ENCODE measurements at places on chromosomes 7 and 10.

DNA sequence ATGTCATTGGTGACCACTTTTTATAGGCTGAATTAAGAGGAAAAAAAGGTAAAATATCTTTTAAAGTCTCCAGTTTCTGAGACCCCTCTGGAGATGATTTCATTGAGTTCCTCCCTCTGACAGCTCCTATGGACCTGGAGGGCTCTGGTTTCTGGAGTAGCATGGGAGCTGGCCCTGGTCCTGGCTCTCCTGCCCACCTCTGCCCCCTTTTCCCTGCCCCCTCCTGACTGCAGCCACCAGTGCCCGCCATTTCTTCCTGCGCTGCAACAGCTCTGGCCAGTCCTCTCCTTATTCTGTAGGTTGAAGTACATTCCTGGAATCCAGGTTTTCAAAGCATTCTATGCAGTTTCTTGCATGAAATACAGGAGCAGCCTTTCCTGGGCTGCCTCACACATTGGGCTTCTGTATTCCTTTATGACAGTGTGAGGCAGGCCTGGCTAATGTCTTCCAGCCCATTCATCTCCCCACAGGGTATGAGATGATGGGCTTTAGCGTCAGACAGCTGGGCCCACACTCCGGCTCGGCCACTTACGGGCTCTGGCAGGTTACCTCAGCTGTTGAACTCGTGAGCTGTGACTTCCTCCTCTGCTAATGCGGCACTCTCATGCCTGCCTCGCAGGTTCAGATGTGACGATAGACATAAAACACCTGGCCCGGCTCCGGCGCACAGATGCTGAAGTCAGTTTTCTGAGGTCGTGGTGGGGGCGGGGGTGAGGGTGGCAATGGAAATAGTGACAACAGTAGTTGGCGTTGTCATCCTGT lies 101.7 kb downstream of the MGMT start:
- DNase-seq: no peak

GRCh38 chr10:101043363-101043707 lies 12.3 kb downstream of the SFXN3 start:
- no peak for DNase-seq

DNA sequence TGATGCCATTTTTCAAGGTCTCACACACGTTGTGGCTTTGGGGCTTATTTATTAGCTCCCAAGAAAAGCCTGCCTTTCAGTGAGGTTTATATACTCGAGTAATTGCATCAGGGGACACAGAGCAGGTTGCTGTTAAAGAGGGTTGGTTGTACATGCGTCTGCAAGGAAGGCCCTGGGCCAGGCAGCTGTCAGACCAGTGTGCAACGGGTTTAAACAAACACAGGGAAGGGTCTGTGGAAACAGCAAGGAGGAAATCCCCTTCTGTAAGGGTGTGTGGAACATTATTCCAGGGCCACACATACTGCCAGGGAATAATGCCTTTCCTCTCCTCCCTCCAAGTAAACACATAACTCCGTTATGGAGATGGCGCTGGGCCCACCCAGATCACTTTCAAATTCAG lies 1.7 kb upstream of the CHST15 start:
- no peak for DNase-seq

- no peak for DNase-seq
These were observed 177.6 kb upstream of the MEOX2 start for GRCh38 chr7:15863951-15864625.

GRCh38 chr10:75845176-75845947 lies 413.9 kb downstream of the LRMDA start:
- no peak for DNase-seq

DNA sequence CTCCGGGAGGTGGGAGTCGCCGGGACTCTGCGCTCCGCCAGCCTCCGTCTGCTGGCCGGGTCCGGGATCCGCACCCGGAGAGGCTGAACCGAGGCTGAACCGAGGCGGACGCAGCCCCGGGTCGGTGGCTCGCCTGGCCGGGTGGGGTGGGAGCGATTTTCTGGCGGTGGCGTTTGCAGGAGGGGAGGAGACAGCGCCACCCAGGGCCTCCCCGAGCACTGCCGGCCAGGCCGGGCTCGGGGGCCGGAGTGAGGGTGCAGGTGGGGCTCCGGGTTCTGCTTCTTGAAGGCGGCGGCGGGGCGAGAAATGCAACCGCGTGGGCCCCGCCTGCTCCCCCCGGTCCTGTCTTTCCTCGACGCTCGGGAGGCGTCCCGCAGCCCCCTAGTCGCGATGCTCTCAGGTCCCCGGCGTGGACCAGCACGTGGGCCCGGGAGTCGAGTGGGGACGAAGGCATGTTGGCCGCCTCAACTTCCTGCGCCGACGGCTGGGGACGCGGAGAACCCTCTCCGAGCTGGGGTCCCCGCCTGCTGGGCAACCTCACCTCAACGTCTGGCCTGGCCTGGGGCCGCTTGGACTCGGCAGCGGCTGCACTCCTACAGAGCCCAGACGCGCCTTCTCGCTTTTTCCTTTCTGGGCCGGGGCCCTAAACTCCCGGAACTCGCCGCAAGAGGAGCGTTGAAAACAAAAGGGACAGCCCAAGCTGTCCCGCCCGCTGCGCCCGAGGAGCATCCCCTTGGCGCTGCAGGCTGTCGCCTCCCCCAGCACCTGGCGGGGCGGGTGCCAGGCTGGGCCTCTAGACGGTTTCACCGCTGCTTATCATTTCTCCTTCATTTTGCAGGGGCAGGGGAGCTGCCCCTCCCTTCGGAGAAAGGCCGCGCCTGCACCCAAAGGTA lies 25.2 kb upstream of the VAX1 start:
- no peak for DNase-seq

DNA sequence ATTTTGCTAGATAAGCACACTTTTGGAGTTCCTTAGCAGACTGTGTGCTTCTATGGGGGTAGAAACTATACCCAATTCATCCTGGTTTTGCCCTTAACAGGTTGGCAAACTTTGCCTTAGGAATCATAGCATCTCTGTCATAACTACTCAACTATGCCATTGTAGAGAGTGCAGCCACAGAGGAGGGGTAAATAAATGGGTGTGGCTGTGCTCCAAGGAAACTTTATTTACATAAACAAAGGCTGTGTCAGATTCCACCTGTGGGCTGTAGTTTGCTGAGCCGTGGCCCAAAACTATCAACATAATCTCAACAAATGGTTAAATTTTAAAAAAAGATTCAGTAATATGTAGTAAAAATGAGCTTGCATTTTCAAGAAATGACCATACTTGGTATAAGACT lies 51.6 kb upstream of the LAMB1 start:
- DNase-seq: no peak

DNA sequence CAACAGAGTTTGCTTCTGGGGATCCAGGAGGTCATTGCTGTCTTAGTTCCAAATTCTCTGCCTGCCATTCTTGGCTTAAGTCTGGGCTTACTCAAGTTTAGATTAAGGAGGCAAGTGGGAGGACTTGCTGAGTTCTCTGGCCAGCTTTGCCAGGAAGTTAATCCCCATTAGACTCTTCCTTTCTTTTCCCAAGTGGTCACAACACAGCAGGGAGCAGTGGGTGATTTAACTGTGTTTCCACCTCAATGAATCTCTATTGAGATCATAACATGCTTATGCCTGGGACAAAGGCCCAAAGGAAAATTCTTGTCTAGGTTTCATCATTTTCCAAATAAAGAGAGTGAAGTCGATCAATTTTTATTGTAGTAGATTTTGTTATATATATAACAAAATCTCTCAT lies 1159.6 kb downstream of the SORCS3 start:
- DNase-seq: no peak

- no peak for DNase-seq
These were observed 26.2 kb downstream of the ANTXRL start for GRCh38 chr10:46312953-46313352.

DNA sequence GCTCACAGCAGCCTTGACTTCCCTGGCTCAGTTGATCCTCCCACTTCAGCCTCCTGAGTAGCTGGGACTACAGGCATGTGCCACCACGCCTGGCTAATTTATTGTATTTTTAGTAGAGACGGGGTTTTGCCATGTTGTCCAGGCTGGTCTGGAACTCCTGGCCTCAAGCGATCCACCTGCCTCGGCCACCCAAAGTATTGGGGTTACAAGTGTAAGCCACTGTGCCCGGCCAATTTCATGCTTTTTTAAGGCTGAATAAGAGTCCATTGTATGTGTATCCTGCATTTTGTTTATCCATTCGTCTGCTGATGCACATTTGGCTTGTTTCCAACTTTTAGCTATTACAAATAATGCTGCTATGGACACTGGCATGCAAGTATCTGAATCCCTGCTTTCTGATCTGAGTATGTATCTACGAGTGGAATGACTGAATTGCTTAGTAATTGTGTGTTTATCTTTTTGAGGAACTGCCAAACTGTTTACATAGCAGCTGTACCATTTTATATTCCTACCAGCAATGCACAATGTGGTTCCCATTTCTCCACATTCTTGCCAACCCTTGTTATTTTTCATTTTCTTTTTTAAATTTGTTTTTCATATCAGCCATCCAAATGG lies 37.3 kb upstream of the TPST1 start:
- no peak for DNase-seq

DNA sequence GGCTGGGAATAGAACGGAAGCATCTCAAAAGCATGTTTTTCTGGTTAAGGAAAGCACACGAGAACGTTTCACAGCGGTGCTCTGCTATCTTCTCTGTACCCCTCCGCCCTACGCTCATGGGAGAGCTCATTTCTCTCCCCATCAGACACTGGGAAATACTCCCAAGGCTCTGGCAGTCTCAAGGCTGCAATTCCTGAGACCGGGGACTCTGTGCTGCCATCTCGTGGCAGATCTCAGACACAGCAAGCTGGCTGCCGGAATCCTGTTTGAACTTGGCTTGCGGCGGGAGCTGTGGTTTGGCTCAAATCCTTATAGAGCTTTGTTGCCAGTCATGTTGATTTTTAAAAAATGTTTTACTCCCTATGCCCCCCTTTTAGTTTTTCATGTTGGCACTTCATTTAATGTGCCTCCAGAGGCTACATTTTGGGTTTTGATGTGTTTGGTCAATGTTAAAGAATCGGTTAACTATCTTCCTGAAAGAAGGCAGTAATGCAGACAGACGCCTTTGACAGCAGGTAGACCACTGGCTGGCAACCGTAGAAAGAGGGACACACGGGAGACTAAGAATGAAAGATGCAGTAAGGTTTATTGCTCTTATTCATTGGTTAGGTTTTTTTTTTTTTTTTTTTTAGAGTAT lies 27.6 kb downstream of the BMPER start:
- peak; percentile 27 for DNase-seq

DNA sequence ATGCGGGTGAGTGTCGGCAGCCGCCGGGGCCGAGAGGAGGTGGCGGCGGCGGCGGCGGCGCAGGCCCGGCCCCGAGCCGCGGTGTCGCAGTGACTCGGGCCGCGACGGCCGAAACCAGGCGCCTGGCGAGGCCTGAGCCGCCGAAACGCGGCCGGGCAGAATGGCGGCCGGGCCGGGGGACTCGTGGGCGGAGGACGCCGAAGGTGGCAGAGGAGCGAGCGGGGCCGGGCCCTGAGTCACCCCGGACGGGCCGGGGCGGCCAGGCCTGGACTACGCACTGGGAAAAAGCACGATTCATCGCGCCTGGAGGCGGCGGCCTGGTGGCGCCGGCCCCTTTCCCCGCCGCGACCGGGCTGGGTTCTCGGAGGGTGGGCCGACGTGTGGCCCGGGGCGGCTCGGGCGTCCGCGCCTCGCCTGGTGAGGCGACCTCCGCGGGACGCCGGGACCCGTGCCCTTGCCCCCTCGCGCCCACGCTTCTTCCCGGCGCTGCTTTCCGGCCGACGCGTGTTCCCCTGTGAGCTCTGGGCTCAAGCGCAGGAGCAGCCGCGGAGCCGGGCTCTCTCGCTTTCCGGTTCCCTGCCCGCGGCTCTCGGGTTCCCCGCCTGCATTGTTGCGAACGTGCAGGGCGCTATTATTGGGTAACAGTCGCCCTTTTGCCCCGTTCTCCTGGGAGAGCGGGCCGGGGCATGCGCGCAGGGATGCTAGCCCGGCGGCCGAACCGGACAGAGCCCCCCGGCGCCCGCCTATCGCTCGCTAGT lies 500 bp downstream of the CUL1 start:
- DNase-seq: peak; percentile 29

DNA sequence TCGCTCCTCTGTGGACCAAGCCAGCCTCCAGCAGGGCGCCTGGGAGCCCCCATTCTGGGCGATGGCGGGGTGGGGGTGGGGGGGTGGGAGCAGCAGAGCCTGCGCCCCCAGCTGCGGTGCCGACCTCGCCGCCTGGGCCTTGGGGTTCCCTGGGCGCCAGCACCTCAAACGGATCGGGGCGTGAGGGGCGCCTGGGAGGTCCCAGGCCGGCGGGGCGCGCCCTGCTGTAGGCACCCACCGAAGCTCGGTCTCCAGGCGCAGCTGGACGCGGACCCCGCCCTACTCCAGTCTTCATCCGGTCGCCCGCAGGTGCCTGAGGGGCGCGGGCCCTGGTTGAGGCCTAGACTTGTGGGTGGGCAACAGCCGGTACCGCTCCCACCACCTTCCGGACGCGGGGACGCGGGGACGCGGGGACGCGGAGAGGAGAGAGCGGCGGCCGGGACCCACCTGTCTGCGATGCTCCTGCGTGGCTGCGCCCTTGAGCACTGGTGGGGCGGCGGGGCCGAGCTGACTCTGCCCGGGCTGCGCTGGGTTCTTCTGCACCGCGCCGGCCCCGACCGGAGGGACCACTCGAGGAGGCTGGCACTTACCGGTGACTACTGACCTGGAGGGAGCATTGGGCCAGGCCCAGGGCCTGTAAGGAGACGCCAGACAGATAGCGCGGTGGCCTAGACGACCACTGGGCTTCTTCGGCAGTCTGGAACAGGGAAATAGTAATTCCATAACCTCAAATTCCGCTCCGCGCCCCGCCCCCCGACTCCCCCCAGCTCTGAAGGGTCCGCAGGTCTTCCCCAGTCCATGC lies 5.5 kb upstream of the KCP start:
- no peak for DNase-seq

DNA sequence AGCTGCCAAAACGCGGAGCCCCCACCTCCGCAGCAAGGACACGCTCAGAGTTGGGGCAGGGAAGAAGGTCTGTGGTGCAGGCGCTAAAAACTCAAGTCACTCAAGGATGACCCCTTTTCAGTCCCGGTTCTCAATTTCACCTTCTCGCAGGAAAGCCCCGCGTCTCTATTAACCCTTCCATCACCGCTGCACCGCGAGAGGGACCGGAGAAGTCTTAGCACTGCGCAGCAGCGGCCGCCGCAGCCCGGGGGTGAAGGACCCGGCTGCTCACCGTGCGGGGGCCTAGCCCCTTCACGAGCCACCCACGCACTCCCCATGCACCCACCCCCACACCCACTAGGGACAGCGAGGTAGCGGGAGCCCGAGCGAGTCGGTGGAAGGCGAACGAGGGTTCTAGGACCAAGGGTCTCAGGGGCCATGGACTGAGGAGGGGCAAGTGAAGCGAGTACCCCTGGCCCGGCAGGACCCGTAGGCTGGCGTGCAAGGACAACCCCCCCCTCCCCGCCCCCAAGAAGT lies 162.9 kb downstream of the SH3PXD2A start:
- DNase-seq: no peak

- no peak for DNase-seq
These were observed 300.7 kb upstream of the ADARB2 start for GRCh38 chr10:2038036-2038435.
